ENCODE measurements at places on chromosomes 5 and 9.

- DNase-seq = no peak
Observed at GRCh38 chr5:3601061-3601710, 5.6 kb downstream of the IRX1 start.

DNA sequence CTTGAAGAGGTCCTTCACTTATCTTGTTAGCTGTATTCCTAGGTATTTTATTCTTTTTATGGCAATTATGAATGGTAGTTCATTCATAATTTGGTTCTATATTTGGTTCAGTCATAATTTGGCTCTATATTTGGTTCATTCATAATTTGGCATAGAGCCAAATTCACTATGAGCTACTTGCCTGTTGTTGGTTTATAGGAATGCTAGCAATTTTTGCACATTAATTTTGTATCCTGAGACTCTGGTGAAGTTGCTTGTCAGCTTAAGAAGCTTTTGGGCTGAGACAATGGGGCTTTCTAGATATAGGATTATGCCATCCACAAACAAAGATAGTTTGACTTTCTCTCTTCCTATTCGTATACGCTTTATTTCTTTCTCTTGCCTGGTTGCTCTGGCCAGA, 142.2 kb downstream of the PLCXD3 start:
- no peak for DNase-seq

- no peak for DNase-seq
Observed at GRCh38 chr9:20205821-20206220, 416.5 kb downstream of the MLLT3 start.

DNA sequence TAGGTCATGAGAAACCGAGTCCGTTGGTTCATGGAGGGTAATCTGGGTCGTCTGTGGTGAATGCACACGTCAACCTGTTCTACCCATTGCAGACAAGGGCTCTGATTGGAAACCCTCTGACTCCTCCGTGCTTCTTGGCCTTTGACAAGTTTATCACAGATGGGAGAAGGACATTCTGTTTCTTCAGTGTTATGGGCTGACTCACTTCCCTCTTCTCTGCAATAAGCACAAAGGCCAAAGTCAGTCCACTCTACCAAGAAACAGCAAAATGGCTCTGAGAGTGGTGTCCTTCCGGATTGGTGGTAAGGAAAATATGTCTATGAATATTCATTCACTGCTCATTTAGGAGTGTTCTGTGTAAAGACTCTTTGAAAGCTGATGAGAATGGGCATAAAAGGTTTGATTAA, 89.3 kb downstream of the FEM1C start:
- no peak for DNase-seq

- DNase-seq = no peak
Observed at GRCh38 chr5:120886351-120886860, 422.3 kb downstream of the PRR16 start.

All from stimulated activated CD8-positive, alpha-beta memory T cell treated with anti-CD3 and anti-CD28 coated beads, Interleukin-4, amount 100 ng/mL, for 4 hours (primary cell).